ENCODE measurements at places on chromosomes 7 and 10.

DNA sequence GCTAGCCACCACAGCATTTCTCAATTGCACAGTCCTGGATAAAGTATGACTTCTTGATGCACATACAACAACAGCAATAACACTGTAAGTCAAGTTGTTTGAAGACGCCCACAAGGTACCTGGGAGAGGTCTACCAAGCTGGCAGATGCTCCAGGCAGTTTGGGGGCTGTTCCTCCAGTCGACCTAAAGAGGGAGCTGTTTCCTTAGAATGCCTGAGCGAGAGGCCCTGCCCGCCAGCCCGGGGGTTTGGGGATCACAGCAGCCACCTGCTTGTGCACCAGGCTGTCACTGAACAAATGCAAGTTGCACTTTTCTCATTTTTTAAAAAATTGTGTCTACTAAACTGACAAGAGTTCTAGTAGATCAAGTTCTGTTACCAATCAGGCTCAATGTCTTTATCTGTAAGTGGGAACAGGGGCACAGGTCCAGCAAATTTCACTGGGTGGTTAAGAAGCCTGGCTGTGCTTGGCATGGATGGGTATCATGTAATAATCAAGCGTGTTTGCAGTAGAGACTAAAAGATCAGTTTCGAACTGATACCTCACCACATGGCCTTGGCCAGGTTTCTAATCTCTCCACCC is 193.8 kb upstream of the ADO start:
- DNase-seq, result peak; percentile 75

- no peak for DNase-seq
Observed at GRCh38 chr7:84108787-84109186, 85.8 kb downstream of the SEMA3A start.

GRCh38 chr10:77711683-77712049 is 74.1 kb upstream of the KCNMA1 start:
- DNase-seq, result no peak

DNA sequence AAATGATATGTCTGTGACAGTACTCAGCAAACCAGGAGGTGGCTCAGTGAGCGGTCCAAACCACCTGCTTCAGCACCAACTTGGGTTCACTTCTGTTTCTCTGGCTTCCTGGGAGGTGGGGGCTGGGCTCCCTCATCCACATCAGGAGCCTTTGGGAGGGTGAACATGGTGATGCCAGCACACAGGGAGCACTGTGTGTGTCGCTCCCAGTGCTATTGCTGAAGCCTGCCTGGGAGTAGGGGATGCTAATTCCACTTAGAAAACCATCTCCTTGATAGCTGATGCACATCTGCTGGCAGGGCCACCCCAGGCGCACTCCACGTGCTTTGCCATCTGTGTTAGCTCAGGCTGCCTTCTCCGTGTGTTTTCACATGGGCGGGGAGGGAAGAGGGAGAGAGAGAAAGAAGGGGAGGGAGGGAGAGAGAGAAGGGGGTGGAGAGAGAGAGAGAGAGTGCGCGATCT is 58.0 kb downstream of the RAMP3 start:
- DNase-seq, result no peak

GRCh38 chr10:121501796-121502195 is 96.4 kb downstream of the FGFR2 start:
- DNase-seq, result no peak

DNA sequence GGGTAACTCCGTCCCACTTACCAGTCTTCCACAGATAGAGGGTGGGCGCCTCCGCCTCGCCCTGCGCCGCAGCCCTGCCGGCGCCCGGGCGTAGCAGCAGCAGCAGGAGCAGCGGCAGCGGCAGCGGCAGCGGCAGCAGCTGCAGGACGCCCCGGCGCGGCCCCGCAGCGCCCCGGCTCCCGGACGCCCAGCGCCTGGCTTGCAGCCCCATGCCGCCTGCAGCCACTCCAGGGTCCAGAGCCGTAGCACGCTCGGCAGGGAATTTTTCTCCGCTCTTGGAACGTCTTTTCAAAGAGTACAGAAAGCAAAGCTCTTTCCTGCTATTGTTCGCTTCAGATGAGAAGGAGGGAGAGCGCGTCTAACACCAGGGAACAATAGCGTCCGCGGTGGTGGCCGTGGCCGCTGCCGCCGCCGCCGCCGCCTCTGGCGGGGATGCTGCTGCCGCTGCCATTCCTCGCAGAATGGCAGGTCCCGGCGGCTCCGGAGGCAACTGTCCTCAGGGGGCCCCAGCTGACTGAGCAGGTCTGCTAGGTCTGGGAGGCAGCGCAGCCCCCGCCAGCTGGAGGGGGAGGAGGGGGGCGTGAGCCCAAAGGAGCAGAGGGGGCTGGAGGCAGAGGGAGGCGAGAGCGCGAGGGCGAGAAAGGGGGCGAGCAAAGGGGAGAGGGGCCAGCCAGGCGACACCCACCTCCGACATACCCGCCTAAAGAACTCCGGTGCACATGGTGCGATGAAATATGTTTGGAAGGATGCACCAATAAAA is at the start of gene THSD7A:
Gene THSD7A, minus strand, starts transcription at position 463 of the 760 bp plus-strand sequence. Its CDS starts 252 bp downstream, at position 211.
- no peak for DNase-seq

- no peak for DNase-seq
Observed at GRCh38 chr7:45391618-45392451, 182.3 kb upstream of the ADCY1 start.

DNA sequence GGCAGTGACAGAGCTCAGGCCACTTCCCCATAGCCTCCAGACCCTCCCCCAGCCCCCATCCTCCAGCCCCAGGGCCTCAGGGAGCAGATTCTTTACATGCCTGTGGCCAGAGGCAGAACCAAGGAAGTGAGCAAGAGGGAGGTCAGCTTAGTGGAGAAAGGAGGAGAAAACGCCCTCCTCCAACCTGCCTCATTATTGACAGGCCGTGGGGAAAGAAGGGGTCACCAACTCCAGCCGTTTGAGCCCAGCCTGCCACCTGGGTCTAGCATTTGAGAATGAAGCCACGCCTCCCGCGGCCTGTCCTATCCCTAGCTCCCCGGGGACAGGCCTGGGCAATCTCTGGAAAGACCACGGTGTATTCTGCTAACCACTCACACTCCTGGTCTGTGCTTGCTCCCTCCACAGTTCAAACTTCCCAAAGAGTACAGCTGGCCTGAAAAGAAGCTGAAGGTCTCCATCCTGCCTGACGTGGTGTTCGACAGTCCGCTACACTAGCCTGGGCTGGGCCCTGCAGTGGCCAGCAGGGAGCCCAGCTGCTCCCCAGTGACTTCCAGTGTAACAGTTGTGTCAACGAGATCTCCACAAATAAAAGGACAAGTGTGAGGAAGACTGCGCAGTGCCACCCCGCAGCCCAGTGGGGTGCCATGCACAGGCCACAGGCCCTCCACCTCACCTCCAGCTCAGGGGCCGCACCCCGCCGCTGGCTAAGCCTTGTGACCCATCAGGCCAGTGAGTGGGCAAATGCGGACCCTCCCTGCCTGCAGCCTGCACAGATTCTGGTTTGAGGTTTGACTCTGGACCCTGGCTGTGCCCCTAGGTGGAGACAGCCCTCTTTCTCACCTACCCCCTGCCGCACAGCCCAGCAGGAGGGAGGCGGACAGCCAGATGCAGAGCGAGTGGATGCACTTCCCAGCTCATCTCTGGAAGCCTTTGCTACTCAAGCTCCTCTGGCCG is 14.3 kb upstream of the TRIM8 start:
- DNase-seq, result no peak

DNA sequence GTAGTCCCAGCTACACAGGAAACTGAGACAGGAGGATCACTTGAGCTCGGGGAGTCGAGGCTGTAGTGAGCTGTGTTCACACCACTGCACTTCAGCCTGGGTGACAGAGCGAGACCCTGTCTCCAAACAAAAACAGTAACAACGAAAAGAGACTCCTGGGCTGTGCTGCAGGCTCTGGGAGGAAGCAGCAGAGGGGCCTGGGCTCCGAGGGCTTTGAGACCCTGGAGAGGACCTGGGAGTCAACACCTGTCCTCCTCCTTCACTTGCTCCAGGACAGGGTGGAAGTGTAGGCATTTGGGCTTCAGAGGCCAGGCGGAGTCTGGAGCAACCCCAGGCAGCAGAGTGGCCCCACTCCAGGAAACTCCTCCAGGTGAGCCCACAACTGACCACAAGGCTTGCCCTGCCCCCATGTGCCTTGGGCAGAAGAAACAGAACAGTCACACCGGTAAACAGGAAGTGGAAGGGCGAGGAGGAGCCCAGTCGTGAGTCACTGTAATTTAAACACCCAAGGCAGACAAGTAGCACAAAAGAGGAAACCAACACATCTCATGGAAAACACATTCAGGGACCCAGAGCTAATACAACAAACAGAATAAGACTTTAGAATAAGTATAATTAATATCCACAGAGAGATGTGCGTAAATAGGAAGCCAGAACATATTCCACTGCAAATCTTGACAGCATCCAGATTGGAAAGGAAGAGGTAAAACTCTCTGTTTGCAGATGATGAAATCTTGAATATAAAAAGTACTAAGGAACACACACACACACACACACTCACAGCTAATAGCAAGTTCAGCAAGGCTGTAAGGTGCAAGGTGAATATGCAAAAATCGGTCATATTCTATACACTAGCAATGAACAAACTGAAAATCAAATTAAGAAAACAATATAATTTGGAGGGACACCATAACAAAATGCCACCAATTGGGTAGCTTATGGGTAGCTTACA is 20.5 kb upstream of the RASGEF1A start:
- DNase-seq, result peak; percentile 77

GRCh38 chr10:116241642-116242410 is 31.2 kb downstream of the GFRA1 start:
- no peak for DNase-seq

- DNase-seq, result no peak
Observed at GRCh38 chr10:68269562-68270290, 37.8 kb upstream of the ATOH7 start.

GRCh38 chr10:121369616-121370015 is 228.6 kb downstream of the FGFR2 start:
- no peak for DNase-seq

DNA sequence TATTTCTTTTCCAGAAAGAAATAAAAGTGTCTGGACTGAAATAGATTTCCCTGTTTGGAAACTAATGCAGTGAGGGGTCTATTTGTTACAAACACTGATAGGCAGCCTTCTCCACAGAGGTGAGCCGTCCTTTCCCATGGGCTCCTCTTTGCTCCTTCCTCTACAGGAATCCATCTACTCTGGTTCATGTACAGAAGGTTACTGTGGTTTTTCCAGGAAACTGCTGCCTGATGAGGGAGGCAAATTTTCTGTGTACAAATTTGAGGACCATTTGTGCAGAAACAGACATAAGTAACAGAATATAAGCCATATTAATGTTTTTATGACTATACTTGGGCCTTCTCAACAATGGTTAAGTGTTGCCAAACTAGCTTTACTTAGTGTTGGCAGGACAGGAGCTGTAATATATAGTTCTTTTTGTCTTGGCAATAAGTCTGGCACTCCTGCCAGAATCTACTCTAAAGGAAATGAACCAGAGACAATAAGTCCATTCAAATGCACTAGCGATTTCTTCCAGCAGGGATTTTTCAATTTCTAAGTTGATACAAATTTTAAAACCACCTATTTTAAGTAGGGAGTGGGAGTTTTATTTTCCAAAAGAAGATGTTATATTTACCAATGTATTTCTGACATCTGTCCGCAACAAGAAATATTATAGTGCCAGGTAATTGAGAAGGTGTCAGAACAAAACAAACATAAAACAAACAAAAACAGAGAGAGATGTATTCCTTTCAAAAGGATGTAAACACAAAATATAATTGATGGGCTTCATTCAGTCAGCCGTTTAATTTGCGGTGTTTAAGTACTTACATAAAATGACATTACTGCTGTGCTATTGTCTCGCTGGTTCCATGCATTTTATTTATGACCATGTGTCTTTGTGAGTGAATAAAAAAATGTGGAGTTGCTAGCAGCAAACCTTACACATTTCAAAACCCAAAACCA is 91.0 kb upstream of the NFE2L3 start:
- DNase-seq, result no peak

DNA sequence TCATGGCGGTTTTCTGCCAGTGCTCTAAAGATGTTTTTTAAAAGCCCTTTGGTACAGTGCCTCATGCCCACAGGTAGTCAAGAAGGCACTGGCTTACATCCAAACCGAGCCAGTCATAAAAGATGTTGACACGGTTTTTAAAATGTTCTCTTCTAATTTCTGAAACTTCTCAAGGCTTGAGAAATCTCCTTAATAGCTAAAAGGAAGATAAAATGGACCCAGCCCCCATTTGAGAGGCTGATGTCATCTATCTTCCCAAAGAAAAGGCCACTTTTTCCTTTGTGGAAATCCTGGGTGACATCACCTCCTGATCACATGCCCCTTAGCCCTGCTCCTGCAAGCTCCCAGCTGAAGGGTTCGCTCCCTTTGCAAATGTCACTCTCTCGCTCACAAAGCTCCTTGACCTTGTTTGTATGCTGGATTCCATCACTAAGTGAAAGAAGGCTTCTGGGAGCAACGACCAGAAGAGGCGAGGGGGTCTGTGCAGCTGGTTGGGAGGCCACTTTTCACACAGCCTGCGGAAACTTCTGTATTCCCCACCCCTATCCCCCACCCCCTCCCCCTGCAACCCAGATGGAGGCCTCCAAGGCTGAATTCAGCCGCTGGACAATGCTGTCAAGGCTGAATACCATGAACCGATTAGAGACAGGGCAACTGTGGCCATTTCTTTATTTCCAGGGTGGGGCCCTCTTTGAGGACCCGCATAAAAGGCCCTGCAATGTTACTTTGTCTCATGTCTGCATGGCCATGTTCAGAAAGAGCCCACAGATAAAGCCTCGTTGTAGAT is 122.8 kb downstream of the CUBN start:
- no peak for DNase-seq

DNA sequence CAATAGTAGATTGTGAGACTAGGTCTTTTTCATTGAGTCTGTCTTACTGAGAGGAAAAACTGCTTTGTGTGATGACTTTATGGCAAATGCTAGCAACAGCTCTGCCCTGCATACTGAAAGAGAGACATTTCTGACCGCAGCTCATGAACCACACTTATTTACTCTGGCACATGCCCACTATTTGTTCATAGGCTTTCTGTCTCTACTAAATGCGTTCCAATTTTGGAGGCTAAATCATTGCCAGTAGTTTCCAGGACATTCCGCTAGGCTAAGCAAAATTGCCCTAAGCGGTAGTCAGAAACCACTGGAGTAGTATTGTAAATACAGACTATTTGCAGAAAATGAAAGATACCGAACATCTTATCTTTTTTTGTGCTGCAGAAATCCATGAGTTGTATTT is 55.6 kb upstream of the DLX6 start:
- no peak for DNase-seq

DNA sequence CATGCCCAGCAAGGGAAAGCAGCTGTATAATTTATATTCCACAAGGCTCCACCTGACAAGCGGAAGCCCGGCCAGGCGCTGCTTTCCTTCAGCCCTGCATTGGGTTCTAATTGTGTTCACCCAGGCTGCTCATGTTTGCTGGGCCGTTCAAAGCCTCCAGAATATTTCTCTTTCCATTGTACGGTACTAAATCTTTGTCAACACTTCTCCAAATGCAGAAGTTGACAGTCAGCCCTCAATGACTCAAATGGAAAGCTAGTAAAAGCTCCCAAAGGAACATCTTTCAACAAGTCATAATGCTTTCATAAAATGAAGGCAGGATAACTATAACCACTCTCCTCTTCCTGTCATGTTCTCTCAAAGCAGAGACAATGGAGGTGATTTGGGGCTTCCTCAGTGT is 17.8 kb upstream of the CPXM2 start:
- DNase-seq, result no peak

- peak; percentile 40 for DNase-seq
Observed at GRCh38 chr10:110208614-110209453, 1.4 kb downstream of the MXI1 start.

All from CD4-positive, alpha-beta T cell treated with Interleukin-6 at 100 ng/mL for 8 hours (primary cell).